ENCODE measurements at places on chromosomes 1 and 21. TPM values are rescaled to one million over a fixed set of nuclear protein-coding genes. Genes with fewer than 3 reads are reported as not detected.

- no peak for DNase-seq
These were observed 180.2 kb downstream of the HIVEP3 start for GRCh38 chr1:41738475-41738874.

DNA sequence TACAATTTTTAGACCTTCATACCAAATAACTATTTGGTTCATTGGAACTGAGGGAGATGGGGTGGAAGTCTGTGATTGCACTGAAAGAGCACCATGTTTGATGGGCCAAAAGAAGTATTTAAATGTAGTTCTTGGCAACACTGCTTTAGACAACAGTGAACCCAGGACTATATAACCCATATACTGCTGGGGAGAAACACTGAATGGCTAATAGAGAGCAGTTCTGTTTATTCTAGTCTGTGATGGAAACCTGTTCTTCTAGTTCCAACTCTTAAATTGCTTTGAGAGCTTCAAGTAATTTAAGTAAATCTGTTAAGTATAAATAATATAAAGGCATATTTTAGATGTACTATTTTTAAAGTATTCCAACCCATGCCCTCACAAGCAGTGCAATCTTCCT is 96.3 kb downstream of the NIBAN1 start:
- no peak for DNase-seq

GRCh38 chr1:159891275-159892157 is 8.4 kb downstream of the CFAP45 start:
- DNase-seq: peak; percentile 92

DNA sequence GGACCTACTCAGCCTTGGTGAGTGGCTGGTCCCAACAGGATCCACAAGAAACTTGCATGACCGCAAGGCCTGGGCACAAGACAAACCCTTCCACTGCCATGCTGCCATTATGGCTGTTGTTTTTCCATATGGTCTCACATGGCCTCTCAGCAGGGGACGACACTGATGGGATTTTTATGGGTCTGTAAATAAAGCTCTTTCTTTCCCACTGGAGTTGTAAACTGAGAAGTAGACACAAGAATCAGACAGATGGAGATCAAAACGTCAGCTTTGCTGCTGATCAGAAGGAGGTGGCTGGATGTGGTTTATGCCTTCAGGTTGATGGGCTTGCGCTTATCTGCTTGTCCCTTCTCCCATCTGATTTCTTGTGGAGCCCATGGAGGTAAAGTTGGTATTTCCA is 138.1 kb upstream of the KCNJ6 start:
- DNase-seq: no peak

CDCP2 gene
- total RNA-seq: not detected

NBPF3 gene
- 31.0 TPM for total RNA-seq

LMOD1 gene
- 15.9 TPM for total RNA-seq

NPL gene
- 4.2 TPM for total RNA-seq

AQP10 gene
- total RNA-seq: not detected

All from osteocyte (in vitro differentiated cells).